Stimulated activated CD4-positive, alpha-beta T cell treated with anti-CD3 and anti-CD28 coated beads, Interleukin-2, amount 100 ng/mL, for 48 hours (primary cell): ENCODE measurements at places on chromosomes 2 and 18.
A peak's percentile ranks its signal among the peaks of the same experiment; 100 is the strongest.

DNA sequence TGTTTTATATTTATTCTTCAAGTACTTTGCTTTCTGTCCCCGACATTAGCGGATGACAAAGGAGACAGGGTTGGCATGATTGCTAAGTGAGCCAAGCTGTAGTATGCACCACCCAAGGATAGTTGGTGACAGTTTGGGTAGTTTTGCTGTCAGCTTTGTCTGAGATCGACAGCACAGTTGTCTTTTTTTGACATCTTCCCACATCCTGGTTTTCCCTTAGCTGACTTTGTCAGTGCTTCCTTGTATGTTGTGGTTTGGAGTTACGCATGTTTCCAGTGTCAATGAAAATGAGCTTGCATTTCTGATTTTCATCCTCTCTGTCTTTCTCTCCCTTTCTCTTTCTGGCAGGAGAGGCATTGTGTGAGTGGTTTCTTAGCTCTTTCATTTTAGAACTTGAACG is 44.6 kb upstream of the DOCK10 start:
- no peak for DNase-seq

GRCh38 chr2:214006601-214007000 is 404.3 kb upstream of the VWC2L start:
- no peak for DNase-seq

- DNase-seq: peak; percentile 42
These were observed 95.6 kb downstream of the TNFRSF11A start for GRCh38 chr18:62420513-62421209.

- DNase-seq: no peak
These were observed 196.9 kb downstream of the MREG start for GRCh38 chr2:215816424-215816823.

GRCh38 chr2:137677466-137677865 is 286.8 kb upstream of the HNMT start:
- DNase-seq: no peak

- DNase-seq: no peak
These were observed 100.7 kb downstream of the ANKRD44 start for GRCh38 chr2:197209742-197210408.

DNA sequence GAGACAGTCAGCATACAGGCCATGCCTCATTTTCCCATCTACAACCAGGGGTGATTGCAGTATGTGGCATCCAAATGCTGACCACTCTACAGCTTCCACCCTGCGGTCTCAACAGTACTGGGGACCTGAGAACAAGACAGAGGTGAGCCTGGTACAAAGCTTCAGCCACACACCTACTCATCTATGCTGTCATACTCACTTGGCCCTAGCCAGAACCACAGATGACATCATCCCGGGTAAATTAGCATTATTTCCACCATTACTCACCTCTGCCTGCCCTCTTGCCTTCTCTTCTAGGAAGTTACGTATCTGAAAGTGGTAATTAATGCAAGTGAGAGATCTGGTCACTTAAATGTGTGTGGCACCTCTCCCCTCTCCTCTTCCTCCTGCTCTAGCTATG is 208.2 kb upstream of the ARL4C start:
- peak; percentile 2 for DNase-seq

DNA sequence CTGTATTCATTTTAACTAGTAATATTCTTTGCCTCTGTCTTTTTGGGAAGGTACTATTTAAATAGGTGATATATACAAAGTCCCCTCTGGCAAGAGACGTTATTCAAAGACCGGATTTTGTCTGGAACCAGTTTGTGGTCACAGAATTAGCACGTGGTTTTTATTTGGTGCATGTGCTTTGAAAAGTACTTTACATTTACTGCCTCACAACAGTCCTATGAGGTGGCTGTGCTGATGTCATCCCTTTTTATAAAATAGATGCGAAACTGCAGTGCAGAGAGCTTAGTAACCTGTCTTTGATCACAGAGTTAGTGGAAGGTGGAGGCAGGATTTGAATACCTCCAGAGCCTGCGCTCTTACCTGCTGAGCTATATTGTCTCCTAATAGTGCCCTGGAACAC is 4.0 kb downstream of the LPIN1 start:
- DNase-seq: no peak

DNA sequence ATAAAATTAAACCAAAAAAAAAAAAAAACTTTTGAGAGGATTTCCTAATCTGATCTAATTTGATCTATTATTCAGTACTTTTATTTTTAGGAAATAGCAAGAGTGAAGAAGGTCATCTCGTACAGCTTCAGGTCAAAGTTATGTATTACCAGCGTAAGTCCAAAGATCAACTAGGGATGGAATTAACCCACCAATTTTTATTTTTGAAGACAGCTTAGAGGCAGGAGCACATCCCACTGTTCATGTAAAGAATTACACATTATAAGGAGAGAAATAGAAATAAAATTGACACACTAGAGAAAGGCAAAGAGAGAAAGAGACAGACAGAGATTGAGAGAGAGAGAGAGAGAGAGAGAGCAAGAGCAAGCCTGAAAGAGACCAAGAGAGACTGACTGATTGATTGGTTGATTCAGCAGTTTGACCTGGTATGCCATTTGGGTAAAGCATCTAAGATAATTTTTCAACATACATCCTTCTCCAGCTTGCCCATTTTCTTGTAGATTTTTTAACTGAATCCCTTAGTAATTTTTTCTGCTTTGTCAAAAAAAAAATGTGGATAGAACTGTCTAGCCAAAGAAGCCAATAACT is 25.1 kb downstream of the DOCK10 start:
- no peak for DNase-seq

DNA sequence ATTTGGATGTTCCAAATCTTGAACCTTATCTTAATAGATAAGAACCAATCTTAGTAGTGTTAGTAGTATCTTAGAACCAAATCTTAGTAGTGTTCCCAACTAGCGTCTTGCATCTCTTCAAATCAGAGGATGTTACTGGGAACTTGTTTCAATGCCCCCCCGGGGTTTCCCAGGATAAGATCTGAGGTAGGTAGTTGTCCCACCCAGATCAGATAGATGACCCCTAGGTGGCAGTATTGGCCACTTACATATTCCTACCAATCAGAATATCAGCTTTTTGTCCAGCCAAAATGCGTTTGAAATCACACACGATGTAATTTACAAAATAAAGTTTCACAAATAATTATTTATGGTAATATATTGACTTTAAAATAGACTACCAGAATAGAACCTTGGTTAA is 314.8 kb downstream of the MBD2 start:
- peak; percentile 35 for DNase-seq

DNA sequence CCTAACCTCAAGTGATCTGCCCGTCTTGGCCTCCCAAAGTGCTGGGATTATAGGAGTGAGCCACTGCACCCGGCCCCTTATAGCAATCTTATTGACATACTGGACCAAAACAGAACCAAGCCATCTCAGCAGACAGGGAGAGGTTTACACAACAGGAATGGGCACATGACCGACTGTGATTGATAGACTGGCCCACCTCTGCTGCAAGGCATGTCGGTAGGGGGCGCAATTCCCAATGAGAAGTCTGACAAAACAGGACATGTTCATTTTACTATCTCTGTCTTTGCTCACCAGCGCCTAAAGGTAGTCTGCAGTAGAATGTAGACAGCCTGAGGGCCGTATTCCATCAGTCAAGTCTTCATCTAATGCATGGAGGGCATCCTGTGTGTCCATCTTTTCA is 2.0 kb downstream of the LYPD6B start:
- DNase-seq: peak; percentile 64

GRCh38 chr2:235050980-235051351 is 99.1 kb downstream of the SH3BP4 start:
- DNase-seq: no peak

GRCh38 chr2:121653035-121653434 is 3.8 kb upstream of the CLASP1 start:
- DNase-seq: no peak

DNA sequence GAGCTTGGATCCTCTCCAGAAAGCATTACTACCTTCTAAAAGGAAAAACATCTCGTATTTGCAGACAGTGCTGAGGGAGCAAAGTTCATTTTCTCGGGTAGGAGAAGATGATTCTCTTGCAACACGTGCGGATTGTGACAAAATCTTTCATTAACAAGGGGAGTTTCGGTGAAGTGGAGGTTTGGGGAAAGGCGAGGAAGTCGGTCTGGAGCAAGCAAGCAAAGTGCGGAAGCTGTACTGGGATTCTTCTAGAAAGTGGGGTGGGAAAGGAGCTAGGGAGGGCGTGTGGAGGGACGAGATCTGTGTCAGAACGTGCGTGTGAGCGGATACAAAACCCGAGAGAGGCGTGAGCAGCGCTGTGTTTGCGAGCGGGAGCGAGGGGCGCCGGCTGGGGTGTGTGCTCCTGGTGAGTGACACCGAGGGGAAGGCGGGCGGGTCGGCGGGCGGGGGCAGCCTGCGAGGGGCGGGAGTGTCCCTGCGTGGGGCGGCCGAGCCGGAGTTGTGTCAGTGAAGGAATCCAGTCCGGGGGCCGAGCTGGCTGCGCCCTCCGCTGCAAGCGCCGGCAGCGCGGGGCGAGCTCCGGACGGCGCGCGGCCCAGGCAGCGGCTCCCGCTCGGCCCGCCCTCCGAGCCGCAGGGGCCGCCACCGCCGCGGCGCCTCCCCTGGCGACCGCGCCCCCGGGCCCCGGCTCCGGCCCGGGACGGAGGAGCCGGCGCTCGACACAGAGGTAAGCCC is at the start of gene SPATS2L:
TSS of gene SPATS2L (plus strand) at position 498 of the 735 bp plus-strand sequence. CDS start 82,552 bp downstream, outside the sequence.
- peak; percentile 47 for DNase-seq

DNA sequence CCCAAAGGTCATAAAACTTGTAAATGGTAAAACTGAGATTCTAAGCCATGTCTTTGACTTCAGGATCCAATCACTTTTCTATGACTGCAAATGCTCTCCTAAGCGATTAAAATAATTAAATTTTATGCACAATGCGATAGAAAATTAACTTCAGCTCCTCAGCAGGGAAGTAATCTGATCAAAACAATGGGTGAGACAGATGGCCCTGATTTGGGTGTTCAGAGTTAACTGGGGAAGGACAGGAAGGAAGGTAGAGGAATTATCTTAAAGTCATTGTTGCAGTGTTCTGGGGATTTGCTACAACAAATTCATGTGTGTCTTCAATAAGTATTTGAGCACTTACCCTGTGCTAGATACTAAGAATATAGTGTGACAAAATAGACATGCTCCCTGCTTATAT is 446.0 kb upstream of the MEX3C start:
- DNase-seq: no peak

- no peak for DNase-seq
These were observed 3.3 kb downstream of the PTGR3 start for GRCh38 chr18:75205514-75206132.

- DNase-seq: no peak
These were observed 82.5 kb downstream of the LIMS1 start for GRCh38 chr2:108616751-108617161.

GRCh38 chr2:185668710-185669109 is 69.9 kb upstream of the FSIP2 start:
- DNase-seq: no peak

GRCh38 chr2:213443921-213444320 is 159.7 kb downstream of the SPAG16 start:
- DNase-seq: no peak

- no peak for DNase-seq
These were observed at the start of gene DOK6 for GRCh38 chr18:69400253-69400975. TSS of gene DOK6 (plus strand) at chr18:69400888.

DNA sequence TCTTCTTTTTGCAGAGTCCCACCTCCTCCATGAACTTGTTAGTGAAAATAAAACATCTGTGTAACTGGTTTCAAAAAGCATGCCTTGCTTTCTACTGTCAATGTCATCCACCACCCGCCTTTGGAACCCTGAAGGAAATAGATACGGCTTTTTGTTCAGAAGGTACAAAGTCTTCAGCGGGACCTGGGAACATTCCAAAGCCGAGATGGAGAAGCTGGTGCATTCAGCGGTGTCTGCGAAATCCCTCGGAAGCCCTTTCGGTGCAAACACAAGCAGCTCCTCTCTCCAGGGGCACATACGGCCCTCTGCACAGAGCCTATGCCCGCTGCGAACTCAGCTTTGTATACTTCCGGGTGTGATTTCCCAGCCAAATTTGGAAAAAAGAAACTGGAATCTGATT is 555.8 kb upstream of the SALL3 start:
- DNase-seq: no peak

DNA sequence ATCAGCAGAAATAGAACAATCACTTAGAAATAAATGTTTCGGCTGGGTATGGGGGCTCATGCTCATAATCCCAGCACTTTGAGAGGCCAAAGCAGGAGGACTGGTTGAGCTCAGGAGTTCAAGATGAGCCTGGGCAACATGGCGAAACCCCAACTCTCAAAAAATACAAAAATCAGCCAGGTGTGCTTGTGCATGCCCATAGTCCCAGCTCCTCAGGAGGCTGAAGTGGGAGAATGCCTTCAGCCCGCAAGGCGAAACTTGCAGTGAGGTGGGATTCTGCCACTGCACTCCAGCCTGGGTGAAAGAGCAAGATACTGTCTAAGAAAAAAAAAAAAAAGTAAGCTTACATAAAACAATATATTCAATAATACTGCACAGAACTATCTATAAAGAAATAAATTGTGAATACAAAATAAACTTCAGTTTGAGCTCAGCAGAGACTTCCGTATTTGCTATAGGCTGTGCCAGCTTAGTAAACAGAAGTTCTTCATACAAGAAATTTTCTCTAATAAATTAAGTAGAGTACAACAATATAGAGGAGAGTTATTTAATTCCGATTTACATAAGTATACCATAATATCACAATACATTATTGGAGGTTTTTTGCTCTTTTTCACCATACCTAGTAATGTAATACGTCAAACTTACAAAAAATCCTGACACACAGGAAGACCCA is 43.6 kb downstream of the SRBD1 start:
- no peak for DNase-seq

DNA sequence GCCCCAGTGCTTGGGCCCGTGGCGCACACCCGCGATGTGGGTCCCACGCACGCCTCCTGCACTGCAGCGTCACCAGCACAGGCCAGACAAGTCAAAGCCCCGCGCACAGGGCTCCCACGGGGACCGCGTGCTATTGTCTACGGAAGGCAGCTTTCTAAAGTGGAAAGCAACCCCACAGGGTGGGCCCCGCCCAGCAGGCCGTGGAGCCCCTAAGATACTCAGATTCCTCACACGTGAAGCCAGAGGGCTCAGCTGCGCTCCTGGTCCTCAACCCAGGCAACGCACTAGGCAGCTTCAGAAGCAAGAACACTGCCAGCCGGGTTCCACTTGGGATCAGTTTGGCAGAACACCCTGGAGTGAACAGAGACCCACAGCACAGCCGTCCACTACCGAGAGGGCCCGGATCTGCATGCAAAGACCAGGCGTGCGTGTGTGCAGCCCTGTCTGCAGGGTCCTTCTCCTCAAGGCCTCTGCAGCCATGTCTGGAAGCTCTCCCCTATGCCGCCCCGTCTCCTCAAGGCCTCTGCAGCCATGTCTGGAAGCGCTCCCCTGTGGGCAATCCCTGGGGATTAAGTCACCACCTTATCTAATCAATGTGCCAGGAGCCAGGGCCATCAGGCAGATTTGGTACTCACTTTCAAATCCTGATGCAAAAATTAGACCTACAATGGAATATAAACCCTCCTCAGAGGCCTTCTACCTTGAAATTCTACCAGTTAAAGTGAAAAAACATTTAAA is 231.3 kb downstream of the HDAC4 start:
- DNase-seq: no peak

GRCh38 chr2:72713857-72714256 is 112.0 kb downstream of the EXOC6B start:
- no peak for DNase-seq
